ENCODE measurements at places on chromosomes 13 and 19.

GRCh38 chr19:19458110-19458816, 52.8 kb downstream of the GATAD2A start:
- DNase-seq, result no peak

GRCh38 chr19:741506-742131, 9.3 kb upstream of the MISP start:
- no peak for DNase-seq

- peak; percentile 35 for DNase-seq
Measured at GRCh38 chr13:75422028-75422427, 59.9 kb downstream of the TBC1D4 start.

DNA sequence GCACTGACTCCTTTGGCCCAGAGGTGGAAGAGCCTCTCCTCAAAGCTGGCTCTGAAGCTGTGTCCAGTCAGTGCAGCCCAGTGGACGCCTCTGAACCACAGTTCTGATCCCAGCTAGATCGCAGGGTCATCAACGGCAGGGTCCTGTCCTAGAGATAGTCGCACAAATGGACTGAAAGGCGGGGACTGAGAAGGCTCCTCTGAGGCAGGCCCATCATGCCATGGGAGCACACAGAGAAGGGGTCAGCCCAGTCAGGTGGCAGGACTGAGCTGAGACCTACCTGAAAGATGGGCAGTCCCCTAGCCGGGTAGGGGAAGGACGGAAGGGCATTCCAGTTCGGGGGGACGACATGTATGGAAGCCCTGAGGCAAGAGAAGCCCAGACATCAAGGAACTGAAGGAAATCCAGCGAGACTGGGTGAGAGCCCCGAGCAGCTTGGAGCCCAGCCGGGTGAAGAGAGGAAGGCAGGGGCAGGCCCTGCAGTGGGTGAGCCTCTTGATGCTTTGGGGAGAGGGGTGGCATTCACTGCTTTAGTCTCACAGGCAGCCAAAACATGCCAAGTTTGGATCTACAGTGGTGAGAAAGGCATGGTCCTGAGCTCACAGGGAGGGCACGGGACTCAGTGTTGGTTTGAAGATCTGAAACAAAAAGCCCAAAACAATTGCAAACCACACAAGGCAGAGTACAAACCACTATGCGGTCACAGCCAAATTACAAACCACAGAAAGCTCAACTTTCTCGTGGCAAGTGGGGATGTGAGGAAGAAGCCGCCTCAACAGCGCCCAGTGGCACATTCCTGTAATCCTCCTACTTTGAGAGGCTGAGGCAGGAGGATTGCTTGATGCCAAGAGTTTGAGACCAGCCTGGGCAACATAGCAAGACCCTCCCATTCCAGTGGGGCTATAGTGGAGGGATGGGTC, 10.0 kb downstream of the CALM3 start:
- DNase-seq, result peak; percentile 44

DNA sequence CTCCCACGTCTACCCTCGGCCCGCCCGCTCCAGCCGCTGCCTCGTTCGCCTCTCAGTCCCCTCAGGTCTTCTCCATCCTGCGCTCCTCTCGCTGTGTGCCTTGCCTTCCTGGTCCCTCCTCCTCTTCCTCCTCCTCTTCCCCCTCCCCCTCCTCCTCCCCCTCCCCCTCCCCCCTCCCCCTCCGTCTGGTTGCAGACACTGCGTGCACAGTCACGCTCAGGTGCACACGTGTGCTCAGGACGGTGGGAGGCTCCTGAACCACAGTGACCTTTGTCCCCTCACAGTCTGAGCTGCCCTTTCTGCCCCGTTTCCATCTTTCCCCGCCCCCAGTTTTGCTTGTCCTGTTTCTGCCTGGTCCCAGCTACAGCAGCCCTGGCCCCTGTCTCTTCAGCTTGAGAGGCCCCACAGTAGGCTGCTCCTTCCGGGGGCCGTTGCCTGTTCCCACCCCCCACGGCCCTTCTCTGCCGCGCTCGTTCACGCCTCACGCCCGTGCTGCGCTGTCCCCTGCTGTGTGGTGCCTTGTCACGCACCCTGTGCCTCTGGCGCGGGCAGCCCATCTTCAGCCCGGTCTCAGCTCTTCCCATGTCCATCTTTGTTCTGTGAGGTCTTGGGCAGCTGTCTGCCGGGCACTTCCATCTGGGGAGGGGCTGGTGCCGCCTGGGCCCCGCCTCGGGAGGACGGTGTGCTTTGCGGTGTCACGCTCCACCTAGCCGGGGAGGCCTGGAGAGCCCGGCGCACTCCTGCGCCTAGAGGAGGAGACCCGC, 13.8 kb upstream of the RPS15 start:
- DNase-seq, result no peak

GRCh38 chr13:48539550-48539949, 6.7 kb upstream of the RCBTB2 start:
- DNase-seq, result no peak
